ENCODE measurements at places on chromosomes 1 and 21.

- DNase-seq, result no peak
Observed at GRCh38 chr1:43282220-43283195, 2.9 kb downstream of the C1orf210 start.

GRCh38 chr1:204469304-204469703 lies 25.3 kb downstream of the PIK3C2B start:
- no peak for DNase-seq

DNA sequence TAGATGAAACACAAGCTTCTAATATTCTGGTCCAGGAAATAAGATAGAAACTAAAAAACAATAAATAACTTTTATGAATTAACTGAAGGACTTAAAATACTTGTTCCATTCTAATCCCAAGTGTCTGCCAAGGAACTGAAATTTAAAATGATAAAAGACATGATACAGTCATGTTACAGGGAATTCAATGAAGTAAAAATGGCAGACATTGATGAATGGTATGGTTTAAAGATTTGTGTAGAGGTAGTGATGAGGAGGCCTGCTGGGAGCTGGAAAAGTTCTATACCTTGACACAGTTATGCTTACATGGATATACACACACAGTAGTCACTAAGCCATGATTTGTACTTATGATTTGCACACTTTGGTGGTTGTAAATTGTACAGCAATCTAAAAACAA lies 2.1 kb upstream of the UBR4 start:
- DNase-seq, result no peak

DNA sequence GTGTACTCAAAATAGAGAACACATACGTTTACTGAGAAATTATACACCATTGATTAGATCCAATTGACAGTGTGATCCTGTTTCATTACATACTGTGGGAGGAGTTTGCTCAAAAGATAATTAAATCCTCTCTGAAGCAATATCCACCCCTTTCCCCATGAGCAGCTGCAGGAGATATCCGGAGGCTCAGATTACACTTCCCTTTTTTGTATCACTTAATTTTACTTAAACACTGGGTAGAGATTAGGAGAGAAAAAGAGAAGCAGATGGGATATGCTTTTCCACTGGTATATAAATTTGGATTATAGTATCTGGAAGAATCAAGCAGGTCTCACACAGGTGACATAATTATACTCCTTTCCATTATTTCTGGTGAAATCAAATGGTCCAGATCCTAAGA lies 333.3 kb upstream of the ZRANB2 start:
- peak; percentile 83 for DNase-seq

DNA sequence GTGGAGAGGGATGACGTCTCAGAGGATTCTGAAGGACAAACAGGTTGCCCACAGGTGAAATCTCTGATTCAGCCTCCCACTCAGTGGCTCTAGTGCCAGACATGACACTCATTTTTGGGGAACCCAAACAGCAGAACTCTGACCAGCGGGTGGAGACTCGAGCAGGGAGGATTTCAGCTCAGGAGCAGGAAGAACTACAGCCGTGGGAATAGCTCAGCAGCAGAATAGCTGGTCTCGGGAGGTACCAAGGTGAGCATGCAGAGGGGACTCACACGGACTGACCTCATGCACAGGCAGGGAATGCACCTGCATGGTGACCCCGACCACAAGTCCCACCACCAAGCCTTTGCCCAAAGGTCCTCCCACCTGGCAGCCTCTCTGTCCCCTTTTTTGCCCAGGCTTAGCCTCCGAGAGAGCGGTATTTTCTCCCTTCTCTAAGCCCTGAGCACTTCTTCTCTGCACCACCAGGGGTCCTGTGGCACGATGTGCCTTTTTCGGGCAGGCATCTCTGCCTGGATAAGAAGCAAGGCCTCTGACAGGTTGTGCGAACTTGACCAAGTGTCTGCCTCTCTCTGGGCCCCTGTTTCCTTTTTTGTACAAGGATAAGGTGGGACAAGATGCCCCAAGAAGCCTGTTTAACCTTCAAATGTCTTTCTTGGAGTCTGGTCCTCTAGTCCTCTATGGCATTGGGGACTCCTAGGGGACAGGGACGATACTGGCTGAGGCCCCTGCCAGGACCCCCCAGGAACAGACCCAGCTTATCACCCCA lies 8.8 kb upstream of the FGR start:
- peak; percentile 63 for DNase-seq
